ENCODE measurements at places on chromosomes 4 and X.

- H3K4me3 ChIP-seq = peak overlapping the region; percentile 90
- H3K27me3 ChIP-seq = peaks cover 24% of the 10 kb centered on the region
- H3K4me1 ChIP-seq = peaks cover 15% of the 10 kb centered on the region
- no peak for DNase-seq
- no peak overlapping the region for H3K27ac ChIP-seq
Measured at GRCh38 chr4:80336582-80336981, 1.1 kb downstream of the CFAP299 start.

GRCh38 chr4:183830438-183830985, 74.6 kb upstream of the STOX2 start:
- peaks cover 10% of the 10 kb centered on the region for H3K4me1 ChIP-seq
- H3K4me3 ChIP-seq = no peak overlapping the region
- H3K27me3 ChIP-seq = peaks cover 11% of the 10 kb centered on the region
- H3K36me3 ChIP-seq = no peaks in the 10 kb centered on the region
- DNase-seq = no peak

- H3K27ac ChIP-seq = no peak overlapping the region
- no peaks in the 10 kb centered on the region for H3K4me1 ChIP-seq
- no peaks in the 10 kb centered on the region for H3K36me3 ChIP-seq
- DNase-seq = no peak
Measured at GRCh38 chr4:60389633-60390032, 810.5 kb upstream of the ADGRL3 start.

DNA sequence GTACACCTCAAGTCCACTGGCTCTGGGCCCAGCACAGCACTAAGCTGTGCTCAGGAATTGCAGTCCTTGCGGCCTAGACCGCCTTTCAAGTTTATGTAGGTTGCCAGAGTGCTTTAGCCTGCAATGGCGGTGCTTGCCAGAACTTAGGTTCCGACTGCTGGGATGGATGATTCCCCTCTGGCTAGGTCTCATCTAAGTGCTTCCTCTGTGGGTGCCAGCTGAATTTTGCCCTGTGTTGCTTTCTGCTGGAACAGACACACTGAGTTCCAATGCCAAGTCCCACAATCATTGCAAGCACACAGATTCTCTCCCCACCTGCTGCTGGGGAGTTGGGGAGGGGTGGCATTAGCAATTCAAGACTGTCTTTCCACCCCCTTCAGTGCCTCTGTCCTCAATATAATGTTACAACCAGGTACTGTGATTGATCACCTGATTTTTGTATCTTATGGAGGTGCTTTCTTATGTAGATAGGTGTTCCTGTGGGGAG, 129.5 kb downstream of the GRID2 start:
- no peaks in the 10 kb centered on the region for H3K27me3 ChIP-seq
- no peak overlapping the region for H3K4me3 ChIP-seq
- DNase-seq = no peak
